ENCODE measurements at places on chromosomes 12 and 14. TPM values are rescaled to one million over a fixed set of nuclear protein-coding genes. Genes with fewer than 3 reads are reported as not detected.

TAS2R43 gene
- not detected for total RNA-seq

DNAI7 gene
- total RNA-seq, result 0.16 TPM

MYF5 gene
- not detected for total RNA-seq

DPPA3 gene
- not detected for total RNA-seq

Measured in A549 treated with ZK216348 at 1 μM for 4 hours (cell line).